GF-D8 (cell line): ENCODE measurements at places on chromosomes 2 and 18.

- no peak for DNase-seq
Measured at GRCh38 chr2:236674238-236674637, 104.6 kb downstream of the ACKR3 start.

DNA sequence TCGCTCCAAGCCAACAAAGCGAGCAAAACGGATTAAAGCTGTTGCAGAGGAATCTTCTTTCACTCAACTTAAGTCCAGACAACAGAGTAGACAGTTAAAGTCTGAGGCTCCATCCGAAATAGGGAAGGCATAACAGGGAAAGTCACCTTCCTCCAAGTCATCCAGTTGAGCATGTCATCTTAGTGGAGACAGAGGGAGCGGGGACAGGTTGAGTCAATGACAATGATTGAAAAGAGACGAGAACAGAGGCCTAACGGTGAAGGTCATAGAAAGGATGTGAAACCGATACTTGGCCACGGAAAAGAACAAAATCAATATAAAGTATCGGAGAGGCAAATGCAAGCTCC, 455 bp downstream of the C18orf32 start:
- DNase-seq = peak; percentile 52

GRCh38 chr2:220628252-220628651, 943.9 kb downstream of the EPHA4 start:
- DNase-seq = no peak

DNA sequence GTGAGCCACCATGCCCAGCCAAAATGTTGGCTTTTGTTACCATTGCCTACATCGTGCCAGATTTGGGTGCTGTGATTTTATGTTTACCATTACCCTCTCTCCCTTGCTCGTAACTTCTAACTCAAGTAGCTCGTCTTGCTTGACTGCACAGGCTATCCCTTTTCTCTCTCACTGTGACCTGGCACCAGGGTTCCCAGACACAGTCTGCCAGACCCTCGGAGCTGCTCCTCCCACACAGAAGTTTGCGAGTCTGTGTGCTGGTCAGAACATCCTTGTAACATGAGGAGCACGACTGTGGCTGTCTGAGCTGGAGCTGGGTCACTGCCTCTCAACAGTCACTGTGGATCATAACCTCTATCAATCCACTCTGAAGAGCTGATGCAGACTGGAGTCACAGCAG, 152.5 kb upstream of the ACKR3 start:
- no peak for DNase-seq

DNA sequence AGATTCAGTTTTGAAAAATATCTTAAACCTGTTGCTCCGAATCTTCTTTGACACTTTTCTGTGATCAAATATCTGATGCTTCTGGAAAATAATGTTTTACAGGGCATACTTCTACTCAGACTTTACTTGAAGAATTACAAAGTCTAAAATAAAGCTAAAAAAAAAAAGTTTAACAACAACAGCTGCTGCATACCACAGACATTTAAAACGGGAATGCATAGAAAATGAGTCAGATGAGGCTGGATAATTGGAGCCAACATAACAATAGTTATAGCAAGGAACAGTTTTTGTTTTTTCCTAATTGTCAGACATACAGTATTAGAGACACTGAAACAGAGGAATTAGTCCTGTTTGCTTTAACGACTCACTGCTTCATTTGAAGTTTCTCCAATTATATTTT, 1090.2 kb downstream of the SUCLG1 start:
- no peak for DNase-seq

DNA sequence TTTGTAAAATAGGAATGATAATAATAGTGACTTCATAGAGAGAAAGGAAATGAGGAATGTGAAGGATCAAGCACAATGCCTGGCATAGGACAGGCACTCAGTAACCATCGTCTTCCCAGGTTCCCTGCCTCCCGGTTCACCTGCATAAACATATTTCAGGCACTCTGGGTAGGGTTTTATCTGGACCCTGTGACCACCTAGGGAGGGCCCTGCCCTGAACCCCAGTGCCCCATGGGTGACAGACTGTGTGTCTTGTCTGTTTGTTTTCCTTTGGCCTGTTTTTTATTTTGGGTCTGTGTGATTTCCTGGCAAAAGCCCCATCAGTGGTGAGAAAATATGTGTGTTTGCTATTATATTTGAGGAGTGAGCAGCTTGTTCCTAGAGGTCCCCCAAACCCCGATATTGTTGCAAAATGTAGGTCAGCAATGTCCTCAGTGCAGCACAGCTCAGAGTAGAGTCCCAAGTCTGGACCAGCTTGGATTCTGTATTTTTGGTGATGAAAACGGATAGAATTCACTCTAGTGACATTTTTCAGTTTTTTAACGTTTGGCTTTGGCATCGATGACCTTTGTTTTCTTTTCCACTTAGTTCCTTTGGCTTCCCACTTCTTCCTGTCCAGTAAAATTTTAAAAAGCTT, 9.6 kb upstream of the NT5C1B start:
- no peak for DNase-seq

DNA sequence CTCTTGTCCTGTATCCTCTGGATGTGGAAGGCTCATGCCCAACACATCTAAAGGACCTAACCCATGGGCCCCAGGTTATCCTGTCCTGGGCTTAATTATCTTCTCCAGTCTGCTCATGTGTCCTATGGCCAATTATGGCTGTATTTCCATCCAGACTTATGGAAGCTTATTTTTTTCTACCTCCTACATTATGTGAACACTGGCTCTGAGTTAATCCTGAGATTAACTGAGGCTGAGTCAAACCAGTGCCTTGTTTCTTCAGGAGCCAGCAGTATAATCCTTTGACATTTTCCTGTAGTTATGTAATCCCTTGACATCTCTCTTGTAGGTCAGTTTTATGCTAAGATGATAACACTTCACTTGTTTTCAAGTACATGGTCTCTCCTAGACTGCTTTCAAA, 213.6 kb downstream of the PMAIP1 start:
- DNase-seq = no peak

- no peak for DNase-seq
Measured at GRCh38 chr2:220646424-220646823, 925.7 kb downstream of the EPHA4 start.

- no peak for DNase-seq
Measured at GRCh38 chr18:75132931-75133525, 75.9 kb downstream of the PTGR3 start.

- DNase-seq = no peak
Measured at GRCh38 chr18:12657684-12658425, at the start of gene SPIRE1. SPIRE1 (minus strand) TSS chr18:12658107; CDS start chr18:12657866, 241 bp downstream.

DNA sequence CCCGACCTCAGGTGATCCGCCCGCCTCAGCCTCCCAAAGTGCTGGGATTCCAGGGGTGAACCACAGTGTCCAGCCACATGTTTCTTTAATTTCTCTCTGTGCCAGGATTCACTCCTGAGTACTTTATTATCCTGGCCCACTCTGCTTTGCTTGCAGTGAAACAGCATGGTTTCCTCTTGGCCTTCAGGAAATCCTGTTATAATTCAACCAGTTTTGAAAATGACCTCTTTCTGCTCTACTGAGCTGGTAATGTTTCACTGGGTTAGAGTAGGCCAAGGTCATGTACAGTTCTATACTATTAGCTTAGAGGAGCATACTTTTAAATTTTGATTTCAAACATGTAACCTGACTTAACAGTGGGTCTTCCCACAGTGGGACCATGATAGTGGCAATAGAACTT, 90.6 kb upstream of the PELI1 start:
- DNase-seq = no peak

- no peak for DNase-seq
Measured at GRCh38 chr2:8540552-8541055, 141.3 kb upstream of the ID2 start.

- no peak for DNase-seq
Measured at GRCh38 chr18:26497866-26498265, 50.5 kb downstream of the KCTD1 start.

DNA sequence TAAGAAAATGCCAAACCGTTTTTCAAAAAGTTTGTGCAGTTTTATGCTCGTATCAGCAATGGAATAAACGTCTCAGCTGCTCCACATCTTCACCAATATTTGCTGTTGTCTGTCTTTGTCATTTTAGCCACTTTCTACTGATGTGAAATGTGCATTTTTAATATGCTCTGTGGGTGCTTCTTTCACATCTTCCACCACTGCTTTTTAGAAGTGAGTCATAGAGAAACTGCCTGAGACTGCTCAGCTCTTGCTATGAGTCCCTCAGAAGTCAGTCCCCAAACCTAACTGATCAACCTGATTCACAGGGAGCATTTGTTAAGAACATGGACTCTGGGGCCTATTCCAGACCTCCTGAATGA, 41.0 kb upstream of the EPC2 start:
- no peak for DNase-seq

DNA sequence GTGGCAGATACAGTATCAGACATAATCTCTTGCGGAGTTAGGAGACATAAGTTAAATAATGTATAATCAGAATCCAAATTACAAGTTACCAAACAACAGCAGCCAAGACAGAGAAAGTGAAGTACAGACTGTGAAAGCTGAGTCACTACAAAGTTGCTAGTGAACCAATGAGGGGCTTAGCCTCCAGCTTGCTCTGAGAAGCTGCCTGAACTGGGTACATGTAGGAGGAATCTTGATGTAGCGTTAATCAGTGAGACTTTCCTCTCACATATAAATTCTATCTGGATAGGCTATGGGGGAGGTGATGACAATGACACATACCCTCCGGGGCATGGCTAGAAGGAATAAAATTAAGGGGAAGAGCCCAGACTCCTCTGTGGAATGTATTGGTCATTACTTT, 1234.3 kb upstream of the DDX18 start:
- DNase-seq = no peak

DNA sequence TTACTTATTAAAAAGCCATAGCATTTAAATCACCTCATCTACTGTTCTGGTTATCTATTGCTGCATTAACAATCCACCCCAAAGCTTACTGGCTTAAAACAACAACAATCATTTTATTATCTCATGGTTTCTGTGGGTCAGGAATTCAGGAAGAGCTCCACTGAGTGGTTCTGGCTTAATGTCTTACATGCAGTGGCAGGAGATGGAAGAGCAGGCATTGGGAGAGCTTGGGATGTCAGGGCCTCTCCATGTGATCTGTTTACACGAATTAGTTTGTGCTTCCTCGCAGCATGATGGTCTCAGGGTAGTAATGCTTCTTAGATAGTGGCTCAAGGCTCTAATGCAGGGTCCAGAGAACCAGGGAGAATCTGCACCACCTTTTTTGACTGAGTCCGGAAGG, 14.4 kb upstream of the REL start:
- DNase-seq = no peak

GRCh38 chr2:238119756-238120462, 18.6 kb upstream of the KLHL30 start:
- no peak for DNase-seq

DNA sequence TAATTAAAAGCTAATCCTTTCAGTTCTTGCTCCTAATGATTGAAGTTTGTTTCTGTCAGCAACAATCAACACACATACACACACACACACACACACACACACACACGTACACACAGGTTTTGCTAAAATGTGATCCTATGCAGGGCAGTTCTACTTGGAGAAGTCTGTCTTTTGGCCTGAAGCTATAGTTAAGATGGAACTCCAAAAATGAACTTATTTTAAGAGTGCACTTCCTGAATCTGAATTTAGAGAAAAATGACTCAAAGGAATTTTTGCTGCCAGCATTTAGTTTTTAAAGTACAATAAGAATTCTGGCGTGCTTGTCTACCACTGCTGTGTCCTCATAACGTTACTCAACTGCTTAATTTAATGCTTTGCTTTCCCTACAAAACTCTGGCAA, 6.6 kb downstream of the GALNT5 start:
- no peak for DNase-seq

- DNase-seq = no peak
Measured at GRCh38 chr2:194270648-194271047, 1386.4 kb upstream of the SLC39A10 start.

GRCh38 chr18:58609536-58609993, 19.3 kb downstream of the ALPK2 start:
- DNase-seq = no peak

DNA sequence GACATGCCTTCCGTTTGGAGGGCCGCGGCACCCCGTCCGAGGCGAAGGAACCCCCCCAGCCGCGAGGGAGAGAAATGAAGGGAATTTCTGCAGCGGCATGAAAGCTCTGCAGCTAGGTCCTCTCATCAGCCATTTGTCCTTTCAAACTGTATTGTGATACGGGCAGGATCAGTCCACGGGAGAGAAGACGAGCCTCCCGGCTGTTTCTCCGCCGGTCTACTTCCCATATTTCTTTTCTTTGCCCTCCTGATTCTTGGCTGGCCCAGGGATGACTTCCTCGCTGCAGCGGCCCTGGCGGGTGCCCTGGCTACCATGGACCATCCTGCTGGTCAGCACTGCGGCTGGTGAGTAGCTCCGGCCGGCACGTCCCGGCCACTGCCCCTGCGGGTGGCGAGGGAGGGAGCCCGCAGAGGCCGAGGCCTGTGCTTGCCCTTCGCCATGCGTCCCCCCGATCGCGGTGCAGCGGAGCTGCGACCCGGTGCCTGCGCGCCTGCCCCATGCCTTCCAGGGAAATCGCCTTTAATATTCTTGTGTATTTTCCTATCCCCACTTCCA, 1.2 kb downstream of the BMPR2 start:
- peak; percentile 20 for DNase-seq

DNA sequence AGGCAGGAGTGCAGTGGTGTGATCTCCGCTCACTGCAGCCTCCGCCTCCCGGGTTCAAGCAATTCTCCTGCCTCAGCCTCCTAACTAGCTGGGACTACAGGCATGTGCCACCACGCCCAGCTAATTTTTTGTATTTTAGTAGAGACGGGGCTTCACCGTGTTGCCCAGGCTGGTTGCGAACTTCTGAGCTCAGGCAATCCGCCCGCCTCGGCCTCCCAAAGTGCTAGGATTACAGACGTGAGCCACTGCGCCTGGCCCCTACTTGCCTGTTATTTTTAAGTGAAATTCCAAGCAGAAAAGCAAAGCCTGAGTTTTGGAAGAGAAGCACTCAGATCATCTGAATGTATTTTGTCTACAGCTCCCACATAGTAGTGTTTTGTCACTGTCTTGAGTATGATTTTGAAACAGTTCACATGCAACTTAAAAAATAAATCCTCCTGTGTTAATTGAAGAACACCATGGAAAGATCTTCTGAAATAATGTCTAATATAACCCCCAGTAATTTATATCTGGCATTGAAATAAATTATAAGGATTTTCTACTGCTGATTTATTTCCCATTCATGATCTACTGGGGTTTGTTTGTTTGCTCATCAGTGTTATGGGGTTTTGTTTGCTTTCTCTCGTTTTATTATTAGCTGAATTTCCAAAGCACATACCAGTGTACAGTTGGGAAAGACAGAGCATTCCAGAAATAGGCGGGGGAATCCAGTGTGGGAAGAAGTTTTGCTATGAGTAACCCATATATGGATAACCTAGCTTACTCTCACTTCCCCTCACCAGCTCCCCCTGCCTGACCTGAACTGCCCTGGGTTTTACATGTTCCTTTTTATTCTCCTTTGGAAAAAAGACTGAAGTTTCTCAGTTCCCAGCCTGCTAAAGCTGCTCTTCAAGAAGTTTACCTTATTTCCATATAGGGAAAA, 80.1 kb upstream of the MAP3K20 start:
- DNase-seq = no peak

DNA sequence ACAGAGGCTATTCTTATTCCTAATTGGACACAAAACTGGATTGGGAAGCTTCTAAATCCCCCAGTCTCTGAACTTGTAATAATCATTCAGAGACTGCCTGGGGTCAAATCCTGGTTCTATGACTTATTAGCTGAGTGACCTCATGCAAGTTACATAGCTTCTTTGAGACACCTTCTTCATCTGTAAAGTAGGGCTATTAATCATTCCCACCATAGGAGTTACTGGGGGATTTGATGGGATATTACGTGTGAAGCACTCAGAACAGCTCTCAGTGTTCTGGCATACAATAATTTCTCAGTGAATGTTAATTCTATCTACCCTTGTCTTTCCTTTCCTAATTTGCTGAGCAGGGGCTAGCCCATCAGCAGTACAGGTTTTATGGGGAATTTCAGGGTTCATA, 256.7 kb upstream of the TNP1 start:
- DNase-seq = no peak
